Cardiac muscle cell (in vitro differentiated cells and primary cell): ENCODE measurements at places on chromosomes 13 and 19.

DNA sequence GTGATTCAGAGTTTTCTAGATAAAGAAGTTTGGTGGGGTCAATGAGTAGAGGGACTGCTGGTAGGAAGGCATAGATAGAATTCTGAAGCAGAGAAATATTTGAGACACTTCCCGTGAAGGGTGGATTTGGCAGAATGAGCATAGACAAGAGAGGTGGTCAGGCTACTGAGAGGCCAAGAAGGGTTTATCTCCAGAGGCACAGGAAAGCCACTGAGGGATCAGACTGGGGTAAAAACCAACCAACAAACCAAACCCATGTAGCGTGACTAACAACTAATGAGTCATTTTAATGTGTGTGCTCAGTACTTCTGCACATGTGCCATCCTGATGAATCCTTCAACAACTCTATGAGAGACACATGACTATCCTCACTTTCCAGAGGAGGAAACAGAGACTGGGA lies 60.0 kb upstream of the SERP2 start:
- H3K36me3 ChIP-seq = no peaks in the 10 kb centered on the region
- H3K27ac ChIP-seq = no peak overlapping the region
- H3K4me3 ChIP-seq = no peak overlapping the region
- peak; percentile 57 for DNase-seq
- no peaks in the 10 kb centered on the region for H3K27me3 ChIP-seq

DNA sequence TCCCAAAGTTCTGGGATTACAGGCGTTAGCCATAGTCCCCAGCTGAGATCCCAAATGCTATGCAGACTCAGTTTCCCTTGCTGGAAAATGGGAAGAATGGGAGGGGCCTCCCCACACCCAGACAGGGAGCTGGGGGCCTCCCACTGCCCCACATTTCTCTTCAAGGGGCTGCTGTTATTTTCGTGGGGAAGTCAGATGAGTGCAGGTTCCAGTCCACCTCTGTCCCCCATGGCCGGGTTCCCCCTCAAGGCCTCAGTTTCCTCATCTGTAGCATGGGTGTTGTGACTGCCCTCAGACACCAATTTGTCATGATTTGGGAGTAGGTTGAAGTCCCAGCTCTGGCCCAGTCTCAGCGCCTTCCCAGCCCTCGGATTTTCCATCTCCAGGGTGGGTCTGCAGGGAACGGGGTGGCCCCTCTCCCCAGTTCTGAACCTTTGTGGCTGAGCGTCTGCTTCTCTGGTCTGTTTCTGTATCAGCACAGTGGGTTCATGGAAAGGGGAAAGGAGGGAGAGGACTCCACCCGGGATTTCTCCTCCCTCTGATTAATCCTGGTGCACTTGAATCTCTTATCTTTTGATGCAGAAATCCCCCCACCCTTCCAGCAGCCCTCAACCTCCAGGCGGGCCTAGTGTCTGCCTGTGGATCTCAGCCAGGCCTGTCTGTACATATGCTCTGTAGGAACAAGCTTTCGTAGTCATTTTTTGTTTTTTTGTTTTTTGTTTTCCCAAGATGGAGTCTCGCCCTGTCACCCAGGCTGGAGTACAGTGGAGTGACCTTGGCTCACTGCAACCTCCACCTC lies 12.2 kb downstream of the NFIC start:
- DNase-seq = no peak
- H3K4me3 ChIP-seq = no peak overlapping the region
- peaks cover 5% of the 10 kb centered on the region for H3K36me3 ChIP-seq

DNA sequence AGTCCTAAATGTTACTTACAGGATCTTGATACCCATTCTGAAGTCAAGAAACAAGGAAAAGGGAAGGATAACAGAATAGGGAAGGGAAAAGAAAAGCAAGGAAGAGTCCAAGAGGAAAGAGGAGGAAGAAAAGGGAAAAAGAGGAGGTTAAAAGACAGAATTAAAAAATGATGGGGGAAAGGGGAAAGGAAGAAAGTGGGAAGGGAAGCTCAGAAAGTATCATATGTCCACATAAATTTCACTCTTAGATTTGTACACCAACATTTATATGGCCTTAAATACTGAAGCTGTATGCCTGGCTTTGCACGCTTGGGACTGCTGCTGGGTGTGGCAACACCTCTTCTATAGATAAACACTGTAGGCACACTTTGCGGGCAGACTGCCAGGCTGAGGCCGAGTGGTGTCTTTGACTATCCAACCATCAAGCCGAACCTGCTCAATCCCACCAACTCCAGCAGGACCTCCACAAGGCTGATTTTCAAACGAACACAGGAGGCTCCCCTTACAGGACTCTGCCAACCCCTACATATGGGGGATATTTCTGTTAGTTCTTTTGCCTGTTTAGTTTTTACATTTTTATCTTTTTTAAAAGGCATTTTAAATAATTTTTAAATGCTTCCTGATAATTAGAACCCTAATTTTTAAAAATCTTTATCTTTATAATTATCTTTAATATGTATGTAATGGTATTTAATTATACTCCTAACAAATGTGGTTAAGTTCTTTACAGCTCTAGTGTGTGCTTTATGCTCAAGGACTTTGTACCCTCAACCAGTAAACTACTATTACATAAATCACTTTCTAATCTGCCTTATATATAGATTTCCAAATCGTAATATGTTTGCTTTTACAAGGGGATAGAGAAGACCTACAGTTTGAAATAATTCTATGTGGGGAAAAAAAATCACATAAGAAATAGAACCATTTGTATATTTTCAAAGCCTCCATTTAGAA lies 154.2 kb downstream of the DIAPH3 start:
- peaks cover 10% of the 10 kb centered on the region for H3K4me1 ChIP-seq
- DNase-seq = no peak
- no peaks in the 10 kb centered on the region for H3K36me3 ChIP-seq
- H3K27me3 ChIP-seq = no peaks in the 10 kb centered on the region
- H3K27ac ChIP-seq = no peak overlapping the region

GRCh38 chr13:99218969-99219368 lies 18.3 kb downstream of the UBAC2 start:
- H3K4me3 ChIP-seq = no peak overlapping the region
- peak overlapping the region; percentile 82 for H3K27ac ChIP-seq
- H3K4me1 ChIP-seq = peaks cover 20% of the 10 kb centered on the region
- H3K36me3 ChIP-seq = no peaks in the 10 kb centered on the region
- H3K27me3 ChIP-seq = no peaks in the 10 kb centered on the region

DNA sequence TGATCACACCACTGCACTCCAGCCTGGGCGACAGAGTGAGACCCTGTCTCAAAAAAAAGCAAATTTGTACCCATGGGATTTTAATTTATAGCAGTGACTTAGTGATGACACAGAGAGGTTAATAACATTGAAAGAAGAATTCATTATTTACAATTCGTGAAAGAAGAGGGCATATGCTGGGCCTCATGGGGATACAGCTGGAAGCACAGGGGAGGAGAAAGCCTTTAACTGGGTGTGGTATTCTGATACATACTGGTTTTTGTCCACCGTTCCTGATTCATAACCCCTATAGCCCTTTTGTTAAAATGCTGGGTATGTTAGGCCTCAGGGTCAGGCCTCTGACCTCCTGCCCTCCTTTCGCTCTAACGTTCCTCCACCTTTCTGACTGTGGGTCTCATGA lies 10.9 kb downstream of the ZNF264 start:
- peaks cover 6% of the 10 kb centered on the region for H3K36me3 ChIP-seq
- H3K27ac ChIP-seq = no peak overlapping the region
